ENCODE measurements at places on chromosomes 5 and 9.

GRCh38 chr5:71586052-71586940 lies 844 bp upstream of the MCCC2 start:
- DNase-seq: no peak

DNA sequence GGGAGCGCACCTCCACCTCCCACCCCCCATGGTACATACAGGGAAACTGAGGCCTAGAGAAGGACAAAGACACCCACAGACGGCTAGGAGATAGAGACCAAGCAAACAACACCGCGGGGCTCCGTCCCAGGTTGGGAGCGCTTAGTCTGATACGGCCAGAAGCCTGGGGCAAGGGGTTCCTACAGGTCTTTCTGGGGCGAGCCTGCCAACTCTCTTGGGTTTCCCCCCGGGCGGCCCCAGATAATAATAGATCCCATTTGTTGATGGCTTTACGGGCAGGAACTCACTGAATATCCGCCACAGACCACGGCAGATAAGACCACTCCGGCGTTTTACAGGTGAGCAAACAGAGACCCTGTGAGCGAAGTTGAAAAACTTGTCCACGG lies 5.0 kb upstream of the EBF1 start:
- no peak for DNase-seq

DNA sequence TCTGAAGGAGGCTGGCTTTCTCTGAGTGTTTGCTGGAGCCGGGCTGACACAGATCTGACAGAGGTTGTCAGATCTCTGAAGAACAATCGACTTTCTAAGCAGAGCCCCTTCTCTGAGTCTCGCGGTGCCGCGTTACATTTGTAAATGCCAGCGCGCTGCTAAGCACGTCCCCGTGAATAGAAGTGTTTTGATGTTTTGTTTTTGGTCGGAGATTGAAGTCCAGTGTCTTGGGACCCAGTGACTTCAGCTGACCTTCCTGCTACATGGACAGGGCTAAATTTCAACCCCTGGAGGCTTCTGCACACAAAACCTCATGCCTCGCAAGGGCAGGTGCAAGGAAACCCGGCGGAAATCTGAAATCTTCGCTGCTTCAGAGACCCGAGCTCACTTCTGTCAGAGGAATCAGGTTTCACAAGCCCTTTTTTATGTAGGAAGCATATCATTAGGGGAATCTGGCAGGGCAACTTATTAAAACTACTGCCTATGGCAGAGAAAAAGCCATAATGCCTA lies 27.2 kb downstream of the NEUROG1 start:
- DNase-seq: no peak

GRCh38 chr5:3222924-3223323 lies 372.7 kb upstream of the IRX1 start:
- DNase-seq: no peak

GRCh38 chr9:123324767-123325183 lies 31.2 kb upstream of the CRB2 start:
- DNase-seq: no peak

GRCh38 chr5:35919191-35919590 lies 19.2 kb downstream of the CAPSL start:
- no peak for DNase-seq

DNA sequence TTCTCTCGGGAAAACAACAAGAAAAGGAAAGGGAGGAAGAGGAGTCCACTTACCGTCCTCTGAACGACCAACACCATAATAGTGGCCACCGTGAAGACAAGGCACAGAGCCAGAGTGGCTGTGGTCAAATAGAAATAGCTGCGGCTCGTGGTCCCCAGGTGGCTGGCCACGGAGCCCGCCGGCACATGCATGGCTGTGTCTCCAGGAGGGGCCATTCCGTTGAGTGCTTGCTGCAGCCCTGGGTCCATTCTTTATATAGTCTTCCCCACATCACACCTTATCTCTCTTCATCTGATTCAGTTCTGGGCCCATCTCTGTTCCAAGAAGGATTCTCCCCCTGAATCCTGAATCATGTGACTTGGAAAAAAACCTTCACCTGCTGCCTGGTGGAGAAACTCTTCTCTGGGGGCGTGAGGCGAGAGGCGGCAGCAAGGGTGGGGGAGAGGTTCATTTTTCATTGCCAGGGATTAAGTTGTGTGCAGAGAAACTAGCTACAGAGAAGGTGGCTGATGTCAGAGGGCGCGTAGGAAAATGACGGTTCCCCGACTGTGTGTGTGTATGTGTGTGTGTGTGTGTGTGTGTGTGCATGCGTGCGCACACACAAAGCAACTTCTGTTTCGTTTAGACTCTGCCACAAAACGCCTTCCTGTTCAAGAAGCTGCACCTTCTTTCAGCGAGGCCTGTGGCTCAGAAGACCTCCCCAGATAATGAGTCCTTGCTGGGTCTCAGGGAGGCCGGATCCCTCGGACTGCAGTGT lies at the start of gene TNFSF8:
Gene TNFSF8, minus strand, starts transcription at position 536 of the 757 bp plus-strand sequence. Its CDS starts 288 bp downstream, at position 248.
- DNase-seq: peak; percentile 40

DNA sequence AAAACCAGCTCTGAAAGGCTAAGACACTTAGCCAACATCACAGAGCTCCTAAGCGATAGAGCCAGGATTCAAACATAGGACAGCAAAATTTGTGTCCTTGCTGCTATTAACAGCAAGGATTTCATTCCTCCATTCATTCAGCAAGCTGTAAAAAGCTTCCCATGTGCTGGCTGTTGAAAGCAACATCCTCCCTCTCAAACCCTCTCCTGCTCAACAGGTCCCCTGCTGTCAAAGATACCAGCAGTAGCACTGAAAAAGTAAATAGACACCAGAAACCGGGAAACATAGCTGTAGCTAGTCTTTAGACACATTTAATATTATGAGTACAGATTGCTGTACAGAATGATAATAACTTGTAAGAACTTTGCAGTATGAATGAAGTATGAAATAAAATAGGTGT lies 52.6 kb upstream of the ADAMTSL1 start:
- DNase-seq: no peak

DNA sequence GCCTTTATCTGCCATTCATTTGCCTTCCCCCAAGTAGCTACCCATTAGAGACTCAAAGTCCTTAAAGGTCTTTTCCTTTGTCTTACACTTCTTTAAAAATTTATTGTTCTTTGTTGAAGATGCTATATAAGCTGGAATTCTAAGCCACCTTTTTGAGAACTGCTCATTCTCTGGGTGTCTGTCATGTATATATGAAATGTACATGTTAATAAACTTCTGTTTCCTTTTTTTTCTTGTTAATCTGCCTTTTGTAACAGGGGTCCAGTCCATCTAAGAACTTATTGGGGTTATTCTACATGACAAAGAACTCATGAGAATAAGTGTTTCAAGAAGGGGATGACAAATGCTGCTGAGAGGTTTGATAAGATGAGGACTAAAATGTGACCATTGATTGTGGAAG lies 41.5 kb downstream of the PCDHAC2 start:
- no peak for DNase-seq

DNA sequence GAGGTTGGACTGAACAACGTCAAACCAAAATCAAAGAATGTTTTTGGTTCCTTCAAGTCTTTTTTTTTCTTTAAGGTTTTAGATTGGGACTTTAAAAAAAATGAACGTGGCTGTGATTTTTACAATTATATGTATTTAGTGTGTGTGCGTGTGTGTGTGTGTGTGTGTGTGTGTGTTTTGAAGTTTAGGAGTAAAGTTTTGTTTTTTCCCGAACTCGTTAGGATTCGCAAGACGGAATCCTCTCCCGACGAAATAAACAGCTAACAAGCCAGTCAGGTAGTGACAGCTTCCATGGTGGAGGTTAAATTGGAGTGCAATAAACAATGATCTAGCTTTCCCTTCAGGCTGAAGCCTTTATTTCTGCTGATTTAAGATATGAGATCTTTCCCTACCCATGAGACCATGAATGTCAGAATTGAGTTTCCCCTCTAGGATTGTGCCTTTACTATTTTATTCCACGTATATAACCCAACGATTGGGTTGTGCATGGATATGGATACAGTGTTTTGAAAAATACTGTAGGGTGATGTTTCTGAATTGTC lies 1.2 kb downstream of the KIAA1958 start:
- no peak for DNase-seq

DNA sequence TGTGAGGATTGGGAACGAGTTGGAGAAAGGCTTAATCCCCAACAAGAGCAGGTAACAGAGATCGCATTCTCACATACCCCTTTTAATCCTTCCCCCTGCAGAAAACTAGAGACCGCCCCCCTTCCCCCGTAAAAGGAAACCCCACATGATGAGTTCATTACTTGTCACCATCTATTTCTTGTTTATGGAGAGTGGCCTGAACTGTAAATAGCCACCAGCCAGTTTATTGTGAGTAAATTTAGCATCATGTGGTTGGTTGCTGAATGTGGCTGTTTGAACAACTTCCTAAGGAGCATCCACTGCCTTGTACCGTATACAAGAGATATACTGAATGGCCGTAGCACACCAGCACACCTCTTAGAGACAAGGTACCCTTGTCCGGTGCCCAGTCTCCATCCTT lies 62.1 kb downstream of the TJP2 start:
- DNase-seq: no peak

DNA sequence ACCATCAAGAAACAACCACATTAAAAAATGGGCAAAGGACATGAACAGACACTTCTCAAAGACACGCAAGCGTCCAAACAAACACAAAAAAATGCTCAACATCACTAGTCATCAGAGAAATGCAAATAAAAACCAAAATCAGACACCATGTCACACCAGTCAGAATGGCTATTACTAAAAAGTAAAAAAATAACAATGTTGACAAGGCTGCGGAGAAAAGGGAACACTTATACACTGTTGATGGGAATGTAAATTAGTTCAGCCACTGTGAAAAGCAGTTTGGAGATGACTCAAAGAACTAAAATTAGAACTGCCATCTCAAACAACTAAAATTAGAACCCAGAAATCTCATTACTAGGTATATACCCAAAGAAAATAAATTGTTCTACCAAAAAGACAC lies 80.4 kb downstream of the CAAP1 start:
- no peak for DNase-seq

- DNase-seq: no peak
Observed at GRCh38 chr9:99964336-99964735, 57.9 kb downstream of the STX17 start.

DNA sequence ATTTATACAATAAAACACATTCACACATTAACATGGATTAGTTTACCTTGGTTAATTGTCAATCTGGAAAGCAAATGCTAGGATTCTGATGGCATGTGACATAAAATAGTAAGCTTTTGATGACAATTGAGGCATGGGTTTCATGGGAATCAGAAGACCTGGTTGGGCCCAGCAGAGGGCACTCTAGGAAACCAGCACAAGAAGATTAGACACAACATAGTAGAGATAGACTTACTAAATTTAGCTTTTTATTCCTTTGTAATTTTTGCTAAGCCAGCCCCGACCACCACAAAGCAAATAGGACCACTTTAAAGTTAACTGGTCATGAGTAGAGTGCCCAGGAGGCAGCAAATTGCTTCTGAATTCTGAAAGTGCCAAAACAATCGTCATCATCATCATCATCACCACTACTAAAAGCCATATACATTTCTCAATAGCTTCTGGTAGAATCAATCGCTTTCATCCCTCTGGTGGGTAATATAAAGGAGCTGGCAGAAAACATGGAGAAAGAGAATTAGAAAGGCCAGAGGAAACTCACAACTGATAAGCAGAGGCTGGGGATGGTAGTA lies 163.2 kb downstream of the ARRDC3 start:
- DNase-seq: no peak

DNA sequence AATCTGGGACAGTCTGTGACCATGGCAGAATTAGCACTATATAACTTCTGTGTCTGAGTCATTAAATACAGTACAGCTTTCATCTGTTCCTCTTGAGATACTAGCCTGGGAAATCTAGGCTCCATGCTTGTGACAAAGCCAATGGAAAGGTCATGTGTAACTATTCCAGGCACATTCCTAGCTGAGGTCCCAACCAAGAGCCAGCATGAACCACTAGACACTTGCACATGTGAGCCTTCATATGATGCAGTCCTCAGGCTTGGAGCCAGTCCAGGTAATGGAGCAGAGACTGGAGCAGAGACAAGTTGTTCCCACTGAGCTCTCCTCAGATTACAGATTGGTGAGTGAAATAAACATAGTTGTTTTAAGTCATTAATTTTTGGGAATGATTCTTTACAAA lies 412.4 kb upstream of the ZNF462 start:
- DNase-seq: no peak
